ENCODE measurements at places on chromosomes 7 and 10.

DNA sequence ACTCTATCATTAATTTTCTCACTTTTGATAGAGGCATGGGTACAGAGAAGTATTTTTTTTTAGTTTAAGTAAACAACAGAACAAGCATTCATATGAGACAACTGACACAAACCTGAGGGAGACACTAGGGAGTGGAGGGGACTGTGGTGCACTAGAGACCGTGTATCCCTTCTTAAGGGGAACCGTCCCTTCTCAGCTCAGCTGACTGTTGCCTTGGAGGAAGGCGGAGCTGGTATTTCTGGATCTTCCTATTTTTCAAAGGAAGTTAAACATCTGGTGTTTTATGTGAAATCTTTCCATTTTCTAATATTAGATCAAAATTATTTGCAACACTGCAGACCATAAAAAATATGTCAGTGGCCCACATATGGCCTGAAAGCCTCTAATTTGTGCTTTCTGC is 113.6 kb upstream of the MACROH2A2 start:
- no peak for DNase-seq

DNA sequence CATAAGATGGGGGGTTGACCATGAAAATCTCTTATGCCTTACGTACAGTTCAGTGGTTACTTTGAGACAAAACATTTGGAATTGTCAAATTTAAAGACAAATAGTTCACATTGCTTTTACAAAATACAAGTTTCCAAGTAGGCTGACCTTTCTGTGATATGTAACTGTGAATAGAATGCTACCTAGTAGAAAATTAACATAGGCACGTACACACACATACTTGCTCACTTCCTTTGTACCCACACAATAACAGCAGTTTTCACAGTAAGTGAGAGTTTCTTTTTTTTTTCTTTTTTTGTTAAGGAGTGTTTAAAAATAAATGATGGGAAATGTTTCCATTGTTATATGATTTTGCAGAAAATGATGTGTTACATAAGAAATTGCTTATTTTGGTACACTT is 53.3 kb upstream of the SP8 start:
- DNase-seq, result no peak

- DNase-seq, result peak; percentile 86
These were observed 134.3 kb upstream of the PFKP start for GRCh38 chr10:2933071-2933470.

GRCh38 chr7:66507764-66508296 is 120.9 kb upstream of the KCTD7 start:
- no peak for DNase-seq

GRCh38 chr7:92641921-92642511 is 51.8 kb upstream of the FAM133B start:
- DNase-seq, result no peak

GRCh38 chr7:82291931-82292330 is 151.6 kb downstream of the CACNA2D1 start:
- DNase-seq, result no peak

DNA sequence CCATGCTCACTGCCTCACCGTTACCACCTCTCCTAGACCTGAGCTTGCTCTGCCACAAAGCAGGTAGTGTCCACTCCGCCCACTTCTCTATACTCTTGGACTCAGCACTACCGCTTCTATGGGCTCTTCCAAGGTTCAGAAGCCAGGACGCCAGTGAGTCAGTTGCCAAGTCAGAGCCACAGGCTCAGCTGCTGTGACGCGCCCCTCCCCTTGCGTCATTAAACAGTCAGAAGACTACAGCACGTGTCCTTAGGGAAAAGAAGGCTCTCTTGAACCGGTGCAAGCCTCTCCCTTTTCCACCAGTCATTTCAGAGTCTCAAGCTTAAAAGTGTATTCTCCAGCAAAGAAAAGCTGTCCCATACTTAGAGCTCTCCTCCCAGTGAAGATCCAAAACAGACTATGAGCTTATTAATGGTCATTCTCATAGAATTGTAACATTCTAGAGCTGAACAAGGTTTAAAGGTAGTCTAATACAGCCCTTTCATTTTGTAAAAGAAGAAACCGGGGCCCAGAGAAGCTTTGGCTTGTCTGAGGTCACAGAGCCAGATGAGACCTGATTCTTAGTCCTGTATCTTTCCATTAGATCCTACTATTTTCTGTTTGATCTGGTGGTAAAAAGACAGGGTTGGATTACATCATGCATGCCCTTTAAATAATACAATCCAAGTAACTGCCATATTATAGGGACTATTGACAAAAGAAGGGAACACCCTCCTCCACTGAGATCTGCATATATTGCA is 40.9 kb upstream of the MET start:
- no peak for DNase-seq

- DNase-seq, result no peak
These were observed 176.1 kb downstream of the SGMS1 start for GRCh38 chr10:50447691-50448090.

GRCh38 chr10:12250181-12250580 is 54.2 kb downstream of the CDC123 start:
- DNase-seq, result peak; percentile 4

GRCh38 chr7:35697414-35698175 is 2.7 kb upstream of the HERPUD2 start:
- DNase-seq, result no peak

DNA sequence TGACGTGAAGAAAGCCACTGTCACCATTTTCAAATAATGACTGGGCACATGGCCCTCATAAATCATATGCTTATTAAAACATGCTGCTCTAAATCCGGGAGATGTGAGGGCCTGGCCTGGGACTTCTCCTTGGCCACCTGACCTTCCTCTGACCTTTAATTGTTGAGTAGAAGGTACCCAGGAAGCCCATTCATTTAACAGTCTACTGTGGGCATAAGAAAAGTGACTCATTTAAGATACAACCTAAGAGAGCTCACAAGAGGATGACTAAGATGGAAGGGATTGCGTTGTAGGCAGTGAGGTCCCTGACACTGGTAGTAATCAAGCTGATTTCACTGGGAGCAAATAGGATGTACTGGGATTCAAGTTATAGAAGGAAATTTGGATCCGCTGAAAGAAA is 203.4 kb upstream of the GPR26 start:
- DNase-seq, result no peak

DNA sequence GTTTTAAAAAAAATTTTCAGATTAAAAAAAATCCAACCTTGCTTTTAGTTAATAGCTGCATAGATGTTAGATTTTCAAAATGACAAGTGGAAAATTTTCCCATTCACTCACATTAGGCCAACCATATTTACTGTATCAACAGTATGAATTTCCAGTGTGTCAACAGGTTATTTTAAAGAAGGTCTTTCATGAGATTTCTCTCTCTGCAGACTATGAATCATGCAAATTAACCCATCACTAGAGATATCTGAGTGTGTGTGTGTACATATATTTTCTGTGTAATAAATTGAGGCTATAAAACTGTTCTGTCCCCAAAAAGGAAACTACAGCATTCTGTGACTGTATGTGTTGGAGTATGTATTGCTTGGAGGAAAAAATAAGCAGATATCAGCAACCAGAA is 305.6 kb downstream of the ARL4A start:
- DNase-seq, result no peak

DNA sequence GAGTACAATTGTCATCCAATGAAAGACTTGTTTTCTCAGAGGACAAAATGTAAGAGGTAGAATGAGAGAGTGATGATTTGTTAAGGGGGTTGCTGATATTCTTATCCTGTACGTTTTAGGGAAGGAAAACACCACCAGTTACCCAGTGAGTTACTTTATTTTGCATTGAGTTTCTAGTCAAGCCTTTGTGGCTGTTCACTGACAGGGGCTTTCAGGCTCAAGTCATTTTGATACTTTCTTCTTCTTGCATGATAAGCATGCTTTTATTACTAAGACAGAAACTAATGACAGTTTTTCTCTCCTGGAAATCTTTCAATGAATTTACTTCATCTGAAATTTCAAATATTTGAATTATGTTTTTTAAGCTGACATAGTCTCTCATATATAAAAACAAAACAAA is 710.2 kb upstream of the POM121L12 start:
- no peak for DNase-seq

DNA sequence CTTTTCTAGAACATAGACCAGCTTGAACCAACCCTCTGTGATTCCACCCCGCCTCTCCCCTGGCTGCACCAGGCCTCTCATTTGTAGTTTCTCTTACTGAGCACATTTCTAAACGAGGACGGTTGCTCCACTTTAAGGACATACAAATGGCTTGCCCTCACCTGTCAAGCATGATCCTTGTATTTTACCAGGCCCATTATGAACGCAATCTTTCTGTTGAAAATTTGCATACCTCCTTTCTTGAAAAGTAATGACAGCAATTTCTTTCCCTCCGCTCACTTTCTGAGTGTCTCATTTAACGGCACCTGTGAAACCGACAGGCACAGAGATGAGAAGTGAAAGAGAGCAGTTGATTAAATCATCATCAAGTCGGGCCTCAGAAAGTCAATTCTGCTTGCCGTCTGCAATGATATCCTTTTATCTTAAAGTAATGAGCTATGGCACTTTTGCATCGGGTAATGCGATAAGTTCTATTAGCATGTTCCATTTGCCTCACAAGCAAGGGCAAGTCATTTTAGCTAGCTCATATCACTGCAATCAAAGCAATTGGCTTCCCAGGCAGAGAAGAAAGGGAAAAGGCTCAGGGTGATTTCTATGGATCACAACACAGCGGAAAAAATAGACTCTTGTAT is 705.6 kb upstream of the GALNT17 start:
- no peak for DNase-seq

DNA sequence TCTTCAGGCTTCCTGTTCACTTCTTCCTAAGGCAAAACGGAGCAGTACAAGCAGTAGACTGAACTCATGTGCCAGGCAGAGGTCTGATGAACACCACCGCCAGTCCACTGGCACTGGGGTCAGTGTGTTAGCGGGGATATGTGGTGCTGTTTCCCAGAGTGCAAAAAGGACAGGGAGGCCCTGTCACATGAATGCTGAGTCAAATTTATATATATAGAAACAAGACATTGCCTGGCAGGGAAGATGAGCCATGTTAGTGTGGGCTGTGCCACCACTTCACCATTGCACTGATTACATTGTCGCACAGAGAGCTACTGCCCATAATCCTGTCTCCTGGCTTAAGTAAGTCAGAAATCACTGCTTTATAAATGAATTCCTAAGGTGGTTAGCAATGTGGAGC is 122.2 kb upstream of the AMPH start:
- no peak for DNase-seq

GRCh38 chr7:73844848-73845460 is 2.6 kb upstream of the METTL27 start:
- no peak for DNase-seq

- no peak for DNase-seq
These were observed 61.6 kb downstream of the PDZD8 start for GRCh38 chr10:117313641-117314040.

DNA sequence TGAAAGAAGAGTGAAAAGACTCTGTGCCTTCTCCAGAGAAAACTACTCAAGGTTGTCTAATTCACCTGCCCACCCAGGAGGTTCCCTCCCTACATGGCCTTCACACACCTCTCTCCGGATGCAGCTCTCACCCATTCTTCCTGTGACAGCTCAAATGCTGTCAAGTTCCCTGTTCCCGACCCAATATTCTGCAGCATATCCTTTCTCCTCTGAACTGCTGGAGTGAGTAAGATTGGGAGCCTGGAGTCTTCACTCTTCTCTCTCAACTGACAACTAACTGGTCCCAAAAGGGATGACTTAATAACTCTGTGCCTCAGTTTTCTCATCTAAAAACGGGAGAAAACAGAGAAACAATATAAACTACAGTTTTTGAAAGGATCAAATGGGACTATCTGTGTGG is 5.1 kb downstream of the TMEM26 start:
- no peak for DNase-seq
